Stimulated activated CD8-positive, alpha-beta memory T cell treated with anti-CD3 and anti-CD28 coated beads, Interleukin-15, amount 100 ng/mL, for 1 hour (primary cell): ENCODE measurements at places on chromosomes 3 and 15.

- no peak for DNase-seq
Measured at GRCh38 chr15:69074001-69074842, 59.7 kb downstream of the NOX5 start.

DNA sequence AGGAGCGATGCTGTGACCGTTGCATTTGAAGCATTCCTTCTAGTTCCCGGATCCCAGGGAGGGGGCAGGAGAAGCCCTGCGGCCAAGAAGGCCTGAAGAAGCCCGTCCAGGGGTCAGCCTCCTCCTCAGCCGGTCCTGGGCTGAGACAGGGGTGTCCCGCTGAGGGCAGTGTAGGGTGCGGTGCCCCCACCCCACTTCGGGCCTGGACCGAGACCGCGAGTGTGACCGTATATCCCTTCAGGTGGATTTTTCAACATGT, 2.8 kb downstream of the OCA2 start:
- no peak for DNase-seq

DNA sequence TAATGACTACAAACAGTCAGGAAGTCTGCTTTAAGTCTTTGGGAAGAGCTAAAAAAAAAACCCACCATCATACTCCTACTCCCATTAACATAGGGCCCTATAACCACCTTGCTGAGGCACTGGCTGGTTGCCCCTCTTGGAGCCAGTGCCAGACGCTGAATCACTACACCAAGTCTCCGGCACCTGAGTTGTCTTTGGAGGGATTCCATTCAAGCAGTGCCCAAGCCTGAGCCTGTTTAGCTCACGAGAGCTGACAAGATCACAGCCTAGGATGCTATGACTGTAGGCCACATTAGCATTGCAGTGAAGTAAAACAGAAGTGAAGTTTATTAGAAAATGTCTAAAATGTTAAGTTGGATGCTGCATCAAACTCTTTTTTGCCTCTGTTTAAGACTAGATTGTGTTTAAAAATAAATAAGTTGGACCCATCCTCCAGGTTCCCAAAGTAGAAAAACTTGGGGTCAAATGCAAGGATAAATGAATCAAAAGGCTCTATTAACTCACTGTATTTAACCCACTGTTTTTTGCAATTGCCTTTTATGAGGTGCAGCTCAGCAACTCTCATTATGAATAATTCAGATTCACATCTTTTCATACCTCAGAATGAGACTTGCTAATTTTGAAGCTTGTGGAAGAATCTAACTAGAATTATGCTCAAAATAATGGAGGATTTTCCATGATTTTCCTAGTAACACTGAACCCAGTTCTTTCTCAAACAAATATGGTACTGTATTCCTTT, 461.9 kb downstream of the FOXP1 start:
- no peak for DNase-seq

GRCh38 chr3:102038477-102039142, 189.3 kb downstream of the NFKBIZ start:
- no peak for DNase-seq

DNA sequence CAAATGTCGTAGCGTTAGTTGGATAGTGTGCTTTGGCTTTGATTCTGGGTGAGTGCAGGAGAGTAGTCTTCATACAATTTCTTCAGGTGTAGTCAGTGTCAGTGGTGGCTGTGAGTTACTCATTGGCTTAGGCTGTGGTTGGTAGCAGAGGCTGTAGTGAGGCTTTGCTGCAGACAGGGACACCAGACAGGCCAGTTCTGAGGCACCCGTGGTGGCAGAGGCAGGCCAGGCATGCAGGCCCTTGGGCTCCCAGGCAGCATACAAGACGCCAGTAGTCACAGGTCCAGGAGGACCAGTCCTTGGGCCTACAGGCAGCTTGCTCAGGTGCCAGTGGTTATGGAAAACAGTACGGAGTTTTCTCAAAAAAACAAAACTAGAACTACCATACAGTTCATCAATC, 61.3 kb downstream of the DMXL2 start:
- DNase-seq, result no peak
